ENCODE measurements at places on chromosomes 6 and 20. TPM values are rescaled to one million over a fixed set of nuclear protein-coding genes. Genes with fewer than 3 reads are reported as not detected.
A peak's percentile ranks its signal among the peaks of the same experiment; 100 is the strongest.

DNA sequence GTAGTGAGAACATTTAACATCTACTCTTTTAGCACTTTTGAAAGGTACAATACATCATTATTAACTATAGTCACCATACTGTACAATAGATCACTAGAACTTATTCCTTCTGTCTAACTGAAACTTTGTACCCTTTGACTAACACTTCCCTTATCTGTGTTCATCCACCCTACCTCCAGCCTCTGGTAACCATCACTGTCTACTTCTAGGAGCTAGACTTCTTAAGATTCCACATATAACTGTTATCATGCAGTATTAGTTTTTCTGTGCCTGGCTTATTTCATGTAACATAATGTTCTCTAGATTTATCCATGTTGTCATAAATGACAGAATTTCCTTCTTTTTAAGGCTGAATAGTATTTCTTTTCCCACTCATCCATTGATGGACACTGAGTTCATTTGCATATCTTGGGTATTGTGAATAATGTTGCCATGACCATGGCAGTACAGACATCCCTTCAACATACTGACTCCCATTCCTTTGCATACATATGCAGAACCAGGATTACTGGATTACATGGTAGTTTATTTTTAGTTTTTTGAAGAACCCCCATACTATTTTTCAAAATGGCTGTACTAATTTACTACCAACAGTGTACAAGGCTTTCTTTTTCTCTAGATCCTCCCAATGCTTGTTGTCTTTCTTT is 135.7 kb downstream of the MOXD1 start:
- H3K4me1 ChIP-seq = no peaks in the 10 kb centered on the region
- no peaks in the 10 kb centered on the region for H3K27me3 ChIP-seq
- H3K4me3 ChIP-seq = no peak overlapping the region
- H3K27ac ChIP-seq = no peak overlapping the region
- H3K36me3 ChIP-seq = no peaks in the 10 kb centered on the region

DNA sequence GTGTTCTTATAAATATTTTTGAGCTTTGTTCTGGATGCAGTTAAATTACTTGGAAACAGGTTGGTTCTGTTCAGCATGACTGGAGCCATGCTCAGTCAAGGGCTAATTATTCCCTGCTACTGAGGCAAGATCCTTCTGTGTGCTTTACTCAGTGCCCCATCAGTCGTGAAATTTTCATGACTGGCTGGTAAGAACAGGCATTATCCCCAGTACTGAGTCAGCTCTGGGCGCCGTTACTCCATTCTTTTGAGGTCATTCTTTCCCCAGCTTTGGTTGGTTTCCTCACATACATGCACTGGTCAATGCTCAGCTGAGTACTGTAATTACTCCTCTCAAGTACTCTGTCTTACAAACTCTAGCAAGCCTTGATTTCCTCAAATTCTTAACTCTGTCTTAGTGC is 71.3 kb downstream of the CDKAL1 start:
- H3K4me3 ChIP-seq = no peak overlapping the region
- peak; percentile 78 for DNase-seq
- no peak overlapping the region for H3K27ac ChIP-seq

BPIFB4 gene
- total RNA-seq = not detected

GRCh38 chr20:10297684-10298240 is 79.1 kb downstream of the SNAP25 start:
- no peaks in the 10 kb centered on the region for H3K4me1 ChIP-seq
- no peaks in the 10 kb centered on the region for H3K27me3 ChIP-seq
- no peak overlapping the region for H3K4me3 ChIP-seq
- H3K27ac ChIP-seq = no peak overlapping the region

DNA sequence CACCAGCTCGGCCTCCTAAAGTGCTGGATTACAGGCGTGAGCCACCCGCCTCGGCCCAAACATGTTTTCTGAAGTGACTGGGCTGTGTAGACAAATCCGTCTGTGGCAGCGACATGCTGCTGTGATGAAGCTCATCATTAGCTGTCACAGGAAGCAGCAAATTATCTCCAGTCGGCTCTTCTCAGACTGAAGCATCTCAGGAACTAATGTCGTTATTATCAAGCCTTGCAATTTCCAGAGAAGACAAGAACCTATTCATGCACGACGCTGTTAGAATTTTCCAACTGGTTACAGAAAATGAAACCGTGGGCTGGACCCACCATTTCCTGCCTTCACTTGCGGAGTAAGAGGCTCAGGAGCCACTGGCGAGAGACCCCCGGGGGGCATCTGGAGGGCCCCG is 17.1 kb upstream of the NTSR1 start:
- no peaks in the 10 kb centered on the region for H3K4me1 ChIP-seq
- H3K4me3 ChIP-seq = no peak overlapping the region
- peaks cover 7% of the 10 kb centered on the region for H3K27me3 ChIP-seq

DNA sequence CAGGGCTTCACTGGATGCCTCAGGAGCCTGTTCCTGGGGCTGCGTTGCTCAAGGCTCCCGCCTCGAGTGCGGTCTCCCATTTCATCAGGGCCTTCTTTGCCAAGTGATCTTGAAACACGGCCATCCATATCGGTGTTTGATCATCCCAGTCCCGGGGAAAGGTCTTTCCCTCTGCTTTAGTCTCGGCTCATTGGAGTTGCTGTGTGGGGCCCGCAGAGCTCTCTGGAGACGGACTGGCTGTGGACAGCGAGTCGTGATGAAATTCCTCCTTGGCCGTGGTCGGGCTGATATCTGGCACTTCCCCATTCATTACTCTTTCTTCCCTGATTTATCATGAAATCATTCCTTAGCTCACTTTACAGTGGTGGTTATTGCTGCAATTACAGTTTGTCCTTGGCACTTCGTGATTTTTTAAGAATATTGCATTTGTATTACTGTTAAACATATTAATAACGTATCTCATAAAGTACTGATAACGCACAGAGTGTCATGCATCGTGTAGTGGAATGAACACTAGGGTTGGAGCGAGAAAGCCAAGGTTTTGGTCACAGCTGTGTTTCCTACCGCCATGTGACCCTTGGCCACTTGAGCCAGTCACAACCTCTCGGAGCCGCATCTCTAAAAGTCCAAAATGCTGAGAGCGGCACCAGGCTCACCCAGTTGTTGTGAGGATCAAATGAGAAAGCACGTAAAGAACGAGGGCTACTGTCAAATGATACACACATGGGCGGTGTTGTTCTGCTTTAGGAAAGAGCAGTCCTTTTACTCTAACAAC is 71.8 kb downstream of the MTHFD1L start:
- peaks cover 9% of the 10 kb centered on the region for H3K4me1 ChIP-seq
- no peak overlapping the region for H3K27ac ChIP-seq
- H3K27me3 ChIP-seq = no peaks in the 10 kb centered on the region
- no peak overlapping the region for H3K4me3 ChIP-seq

GRCh38 chr20:24507182-24507853 is 37.9 kb downstream of the SYNDIG1 start:
- no peak for DNase-seq
- H3K4me1 ChIP-seq = peaks cover 2% of the 10 kb centered on the region
- no peak overlapping the region for H3K27ac ChIP-seq
- H3K4me3 ChIP-seq = no peak overlapping the region

TRIM15 gene
- total RNA-seq = not detected
